Stimulated activated CD8-positive, alpha-beta memory T cell treated with anti-CD3 and anti-CD28 coated beads, Interleukin-4, amount 100 ng/mL, for 24 hours (primary cell): ENCODE measurements at places on chromosomes 3 and 15.

DNA sequence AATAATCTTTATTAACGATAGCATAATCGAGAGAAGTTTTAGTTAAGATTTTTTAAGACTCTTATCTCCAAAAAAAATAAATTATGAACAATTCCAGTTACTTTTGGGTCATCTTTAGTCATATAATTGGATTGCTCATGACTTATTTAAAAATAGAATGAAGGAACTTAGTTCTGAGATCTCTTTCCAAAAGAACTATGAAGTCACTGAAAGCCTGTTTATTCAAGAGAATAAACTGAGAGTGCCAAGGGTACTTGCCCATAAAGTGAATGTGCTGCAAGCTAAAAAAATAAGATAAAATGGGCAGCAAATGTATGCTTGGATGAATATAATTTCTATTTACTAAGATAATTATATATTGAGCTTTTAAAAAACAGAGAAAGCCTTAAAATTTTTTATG is 176.5 kb upstream of the PLSCR5 start:
- no peak for DNase-seq

DNA sequence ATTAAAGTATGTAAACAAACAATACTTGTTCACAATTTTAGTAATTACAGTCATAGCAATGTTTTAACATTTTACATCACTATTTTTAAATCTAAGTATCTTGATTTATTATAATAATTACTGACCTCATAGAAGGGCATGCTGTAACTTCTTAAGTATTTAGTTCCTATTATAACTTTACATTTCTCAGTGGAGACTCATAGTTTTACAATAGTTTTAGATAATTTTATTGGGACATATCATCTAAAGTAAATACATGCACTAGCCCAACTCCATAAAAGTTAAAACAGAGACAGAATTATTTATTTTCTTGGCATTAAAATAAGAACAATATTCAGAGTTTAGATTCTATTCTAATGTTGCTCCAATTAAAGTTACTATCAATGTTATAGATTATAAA is 466.5 kb upstream of the BCHE start:
- no peak for DNase-seq

- DNase-seq: no peak
These were observed 9.9 kb downstream of the AQP9 start for GRCh38 chr15:58148120-58148519.

DNA sequence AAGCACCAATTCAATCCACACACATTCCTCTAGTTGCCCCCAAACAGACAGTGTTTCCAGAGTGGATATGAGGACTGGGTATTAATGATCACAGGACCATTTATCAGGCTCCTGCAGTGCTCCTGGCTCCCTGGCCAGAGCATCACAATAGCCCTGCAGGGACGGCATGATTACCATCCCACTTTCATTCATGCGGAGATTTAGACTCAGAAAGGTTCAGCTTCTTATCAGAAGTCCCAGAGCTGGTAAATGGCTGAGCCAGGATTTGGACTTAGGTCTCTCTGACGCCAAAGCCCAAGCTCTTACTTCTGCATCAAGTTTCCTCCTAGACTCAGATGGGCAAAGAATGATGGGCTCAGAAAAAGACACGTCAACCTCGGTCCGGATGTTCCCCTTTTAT is 2.9 kb upstream of the EPHB3 start:
- DNase-seq: no peak

GRCh38 chr3:189936201-189936945 is 184.3 kb downstream of the P3H2 start:
- no peak for DNase-seq

GRCh38 chr15:62075595-62076277 is 9.0 kb downstream of the C2CD4A start:
- DNase-seq: no peak

DNA sequence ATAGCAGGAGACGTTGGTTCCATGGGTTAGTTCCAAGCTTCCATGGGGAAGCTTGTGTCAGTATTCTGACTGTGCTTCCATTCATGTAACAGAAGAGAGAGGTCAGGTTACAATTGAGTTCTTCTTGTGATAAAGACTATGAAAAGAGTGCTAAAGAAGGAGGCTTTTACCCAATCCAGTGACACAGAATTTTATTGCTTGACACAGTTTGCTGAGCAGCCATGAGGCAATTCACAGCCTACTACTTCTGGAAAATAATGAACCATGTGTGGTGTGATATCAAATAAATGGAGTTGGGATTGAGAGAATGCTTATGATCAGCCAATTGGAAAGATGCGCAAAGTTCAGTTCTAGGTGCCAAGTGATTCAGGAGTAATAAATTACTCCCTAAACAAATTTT is 233.4 kb downstream of the LSAMP start:
- no peak for DNase-seq

- no peak for DNase-seq
These were observed 49.1 kb downstream of the CA12 start for GRCh38 chr15:63332367-63333124.

DNA sequence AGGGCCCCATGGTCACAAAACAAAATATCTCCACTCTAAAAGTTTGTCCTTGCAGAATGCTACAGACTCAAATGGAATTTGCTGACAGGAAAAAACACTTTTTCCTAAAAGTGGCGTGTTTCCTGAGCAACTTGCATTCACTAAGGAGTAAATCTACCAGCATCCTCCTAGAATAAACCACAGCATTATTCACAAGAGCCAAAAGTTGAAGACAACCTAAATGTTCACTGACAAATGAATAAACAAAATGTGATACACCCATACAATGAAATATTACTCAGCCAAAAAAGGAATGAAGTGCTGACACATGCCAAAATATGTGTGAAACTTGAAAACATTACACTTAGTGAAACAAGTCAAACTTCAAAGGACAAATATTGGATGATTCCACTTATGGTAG is 28.9 kb downstream of the ITGB5 start:
- no peak for DNase-seq

DNA sequence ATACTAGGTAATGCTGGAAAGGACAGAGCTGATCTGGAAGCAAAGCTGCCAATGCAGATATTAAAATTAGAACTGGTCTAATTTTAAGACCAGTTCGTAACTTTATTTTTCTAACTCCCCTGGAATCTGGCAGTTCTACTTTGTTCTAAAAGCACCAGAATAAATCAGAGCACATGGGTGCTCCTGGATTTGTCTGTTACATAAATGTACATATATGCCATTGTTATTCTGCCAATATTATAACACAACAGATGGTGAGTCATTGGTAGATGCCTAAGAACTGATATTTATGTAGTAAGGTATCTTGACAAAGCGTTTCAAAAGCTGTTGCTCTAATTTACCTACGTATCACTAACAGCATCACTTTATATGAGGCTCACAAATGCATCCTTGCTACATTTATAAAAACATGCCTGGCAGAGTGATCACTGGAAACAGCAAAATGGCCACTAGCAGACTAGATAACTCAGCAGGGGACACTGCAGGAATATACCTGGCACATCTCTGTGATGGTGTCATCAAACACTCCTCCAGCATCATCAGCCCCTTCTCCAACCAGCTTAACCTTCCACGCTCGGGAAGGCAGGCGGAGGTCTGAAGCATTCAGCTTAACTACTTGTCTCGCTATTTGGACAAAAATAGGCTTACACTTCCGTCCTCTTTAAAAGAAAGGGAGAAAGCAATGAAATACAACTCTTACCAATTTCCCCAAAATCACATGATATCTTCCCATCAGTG is 26.2 kb downstream of the FBXL22 start:
- DNase-seq: no peak

DNA sequence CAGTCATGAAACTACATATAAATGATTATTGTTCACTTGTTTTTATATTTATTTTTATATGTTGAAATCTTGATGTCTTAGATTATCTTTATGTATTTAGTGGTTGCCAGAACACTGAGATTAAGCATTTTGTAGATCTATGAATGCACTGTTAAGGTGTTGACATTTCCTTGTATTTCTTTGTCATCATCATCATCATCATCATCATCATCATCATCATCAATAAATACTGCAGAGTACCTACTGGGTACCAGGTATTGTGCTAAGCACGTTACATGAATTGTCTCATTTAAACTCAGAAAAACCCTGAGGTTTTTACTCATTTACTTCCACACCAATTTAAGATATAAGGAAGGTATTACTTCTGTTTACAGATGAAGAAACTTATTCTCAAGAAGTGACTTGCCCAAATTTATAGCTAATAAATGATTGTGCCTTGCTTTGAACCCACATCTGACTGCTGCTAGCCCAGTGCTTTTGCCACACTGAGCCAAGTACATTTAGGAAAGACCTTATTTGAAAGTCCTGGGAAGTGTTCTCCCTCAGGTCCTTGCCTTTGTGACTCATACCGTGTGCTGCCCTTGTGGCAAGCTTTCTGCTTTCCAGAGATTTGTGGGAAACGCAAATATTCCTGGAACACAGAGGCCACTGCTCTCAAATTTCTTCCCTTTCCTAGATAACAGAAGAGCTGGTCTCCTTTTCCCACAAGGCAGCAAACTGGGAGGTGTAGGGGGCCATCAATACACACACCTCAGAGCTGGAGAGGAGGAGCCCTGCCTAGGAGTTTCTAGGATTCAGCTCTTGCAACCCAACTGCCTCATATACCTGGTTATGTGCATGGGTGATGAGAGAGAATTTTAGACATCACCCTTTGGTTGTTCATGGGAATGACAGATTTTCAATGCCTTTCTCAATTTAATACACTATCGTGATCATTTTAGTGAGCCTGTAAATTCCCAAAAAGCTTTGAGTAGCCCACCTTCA is 115.4 kb upstream of the C15orf61 start:
- no peak for DNase-seq

GRCh38 chr15:92184679-92185230 is 208.9 kb upstream of the ST8SIA2 start:
- no peak for DNase-seq

GRCh38 chr3:27666708-27667107 is 55.4 kb downstream of the EOMES start:
- DNase-seq: no peak

DNA sequence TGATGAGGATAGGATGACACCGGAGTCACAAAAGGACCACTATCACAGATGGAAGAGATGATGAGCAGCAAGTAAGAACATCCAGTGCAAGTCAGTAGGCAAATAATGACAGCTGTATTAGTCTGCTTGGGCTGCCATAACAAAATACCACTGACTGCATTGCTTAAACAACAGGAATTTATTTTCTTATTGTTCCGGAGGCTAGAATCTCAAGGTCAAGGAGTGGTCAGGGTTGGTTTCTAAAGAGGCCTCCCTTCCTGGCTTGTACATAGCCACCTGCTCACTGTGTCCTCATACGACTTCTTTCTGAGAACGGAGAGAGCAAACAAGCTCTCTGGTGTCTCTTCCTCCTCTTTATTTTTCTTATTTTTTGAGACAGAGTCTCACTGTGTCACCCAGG is 380.7 kb downstream of the PLOD2 start:
- no peak for DNase-seq

DNA sequence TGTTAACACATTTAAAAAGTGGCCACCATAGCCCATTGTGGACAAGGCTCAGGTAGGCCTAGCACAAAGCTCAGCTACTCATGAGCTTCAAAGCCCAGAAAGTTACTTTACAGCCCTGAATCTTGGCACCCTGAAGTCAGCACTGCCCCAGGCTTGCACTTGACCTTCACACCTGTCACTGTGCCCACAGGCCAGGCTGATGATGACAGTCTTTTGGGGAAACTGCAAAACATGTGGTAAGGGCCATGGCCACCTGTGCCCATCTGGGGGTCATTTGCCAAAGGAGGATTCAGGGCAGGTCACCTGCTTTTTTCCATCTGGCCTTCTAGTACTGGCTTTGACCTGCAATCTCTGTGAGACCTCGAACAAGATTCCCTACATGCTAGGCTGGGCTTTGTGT is 11.0 kb downstream of the CHDH start:
- DNase-seq: no peak

DNA sequence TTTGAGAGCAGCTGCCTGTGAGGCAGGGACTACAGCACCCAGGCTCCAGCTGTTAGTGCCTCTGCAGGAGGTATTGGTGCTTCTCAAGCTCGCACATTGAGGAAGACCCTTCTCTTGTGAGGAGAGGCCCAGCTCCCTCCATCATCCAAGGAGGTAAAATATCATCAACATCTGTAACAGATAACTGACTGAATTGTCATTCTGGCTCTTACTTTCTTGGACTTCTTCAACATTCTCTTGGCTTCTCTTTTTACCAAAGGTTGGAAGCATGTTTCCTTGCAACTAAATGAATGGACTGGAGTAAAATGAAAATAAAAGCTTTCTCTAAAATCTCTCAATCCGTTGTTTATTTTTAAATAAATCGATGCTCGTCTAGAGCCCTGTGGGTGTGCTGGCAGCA is 53.1 kb upstream of the PXYLP1 start:
- DNase-seq: no peak

- no peak for DNase-seq
These were observed 10.7 kb downstream of the ITGB5 start for GRCh38 chr3:124876401-124876878.

DNA sequence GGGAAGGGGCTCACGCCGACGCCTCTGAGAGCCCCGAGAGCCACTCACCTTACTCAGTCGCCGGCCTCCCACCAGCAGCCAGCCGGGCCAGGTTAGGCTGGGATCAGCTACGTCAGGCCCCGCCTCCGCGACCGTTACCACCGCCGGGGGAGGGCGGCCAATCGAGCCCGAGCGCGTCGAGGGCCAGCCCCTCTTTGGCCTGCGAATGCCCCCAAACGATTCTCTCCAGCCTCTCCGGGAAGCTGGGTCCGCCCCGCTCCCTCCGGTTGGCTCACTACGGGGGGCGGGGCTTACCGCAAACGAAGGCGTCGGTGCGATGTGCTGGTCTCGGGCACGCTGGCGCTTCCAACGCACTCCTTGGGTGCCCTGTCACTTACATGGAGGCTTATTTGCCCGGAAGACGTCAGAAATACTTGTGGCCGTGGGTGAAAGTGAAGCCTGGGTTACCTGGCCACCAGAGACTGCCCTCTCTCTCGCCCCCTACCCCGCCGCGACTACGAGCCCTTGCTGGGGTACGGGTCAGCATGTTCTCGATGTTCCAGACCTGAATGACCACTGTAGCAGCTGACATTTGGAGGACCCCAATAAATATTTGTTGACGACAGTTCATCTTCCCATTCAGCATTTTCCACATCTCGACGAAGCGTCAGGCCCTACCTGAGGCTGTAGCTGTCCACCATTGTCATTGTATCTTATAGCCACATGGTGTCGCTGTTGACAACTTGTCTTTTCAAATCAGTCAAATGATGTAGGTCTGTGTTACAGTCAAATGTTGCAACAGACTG is at the start of gene CEP70:
Gene CEP70, minus strand, starts transcription at position 111 of the 785 bp plus-strand sequence. CDS start 21,333 bp downstream, outside the sequence.
- peak; percentile 86 for DNase-seq
